ENCODE measurements at places on chromosomes 5 and 9. TPM values are rescaled to one million over a fixed set of nuclear protein-coding genes. Genes with fewer than 3 reads are reported as not detected.

C1QTNF2 gene
- not detected for total RNA-seq

HABP4 gene
- total RNA-seq: 5.0 TPM

ORM2 gene
- not detected for total RNA-seq

TAL2 gene
- total RNA-seq: not detected

MYOZ3 gene
- total RNA-seq: not detected

NR2F1-AS1 gene
- total RNA-seq: not detected

OLFML2A gene
- total RNA-seq: not detected

GMCL2 gene
- not detected for total RNA-seq

TLN1 gene
- 362 TPM for total RNA-seq

SCGB3A2 gene
- not detected for total RNA-seq

CACFD1 gene
- total RNA-seq: 1.3 TPM

AMBP gene
- total RNA-seq: not detected

GABRA1 gene
- total RNA-seq: not detected

GRCh38 chr9:116237456-116237855, 83.9 kb downstream of the PAPPA start:
- no peak for DNase-seq

DNA sequence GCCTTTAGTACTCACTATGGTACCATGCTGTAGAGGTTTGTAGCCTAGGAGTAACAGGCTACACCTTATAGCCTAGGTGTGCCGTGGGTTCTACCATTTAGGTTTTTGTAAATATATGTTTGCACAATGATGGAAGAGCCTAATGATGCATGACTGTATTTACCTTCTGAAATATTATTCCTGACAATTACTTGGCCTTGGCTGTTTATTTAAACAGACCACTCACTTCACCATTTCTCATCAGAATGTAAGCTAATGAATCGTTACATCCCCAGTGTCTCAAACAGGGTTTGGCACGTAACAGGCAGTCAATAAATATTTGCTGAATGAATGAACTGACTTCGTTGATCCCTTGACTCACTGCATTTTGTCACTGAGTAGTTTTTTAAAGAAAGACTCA, 93.1 kb downstream of the MED27 start:
- DNase-seq: no peak

- no peak for DNase-seq
These were observed 3.4 kb upstream of the DCTN4 start for GRCh38 chr5:150762211-150762610.

DNA sequence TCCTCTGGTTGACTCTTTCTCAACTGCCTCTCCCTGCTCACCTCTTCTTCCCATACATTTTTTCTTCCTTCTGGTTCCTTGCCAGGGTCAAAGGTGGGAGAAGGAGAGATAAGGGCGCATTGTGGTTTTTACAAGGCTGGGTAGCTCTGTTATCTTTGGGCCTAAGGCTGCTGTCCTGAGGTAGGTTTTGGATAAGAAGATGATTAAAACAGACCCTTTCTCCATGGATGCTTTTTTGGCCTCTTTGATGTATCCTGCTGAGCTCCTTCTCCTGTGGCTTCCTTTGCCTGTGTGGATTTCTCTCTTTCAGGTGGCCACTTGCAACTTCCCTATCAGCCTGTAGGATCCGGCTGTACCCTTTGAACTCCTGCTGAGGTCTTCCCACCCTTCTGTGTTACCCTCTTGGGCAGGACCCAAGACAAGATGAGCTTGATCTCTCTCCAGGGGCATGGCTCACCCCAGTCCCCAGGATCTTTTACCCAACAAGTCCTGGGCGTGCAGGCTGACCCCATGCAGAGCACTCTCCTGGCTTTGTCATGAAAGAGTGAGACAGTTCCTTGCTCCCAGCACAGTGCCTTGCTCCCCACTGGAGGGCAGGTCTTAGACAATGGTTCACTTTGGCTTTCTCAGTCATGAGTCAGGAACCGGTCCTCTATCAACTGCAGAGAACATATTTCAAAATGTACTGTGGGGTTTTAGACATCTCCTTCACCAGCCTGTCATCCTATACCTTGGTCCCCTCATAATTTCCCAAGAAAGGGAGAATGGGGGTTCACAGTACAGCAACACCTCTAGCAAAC, 197.9 kb downstream of the TLE4 start:
- no peak for DNase-seq

GRCh38 chr9:134167530-134167931, 3.2 kb upstream of the RNU6ATAC start:
- DNase-seq: no peak

- DNase-seq: no peak
These were observed 41.4 kb downstream of the CDC42SE2 start for GRCh38 chr5:131305138-131305689.

GRCh38 chr5:127098241-127098640, 24.9 kb upstream of the C5orf63 start:
- DNase-seq: no peak

DNA sequence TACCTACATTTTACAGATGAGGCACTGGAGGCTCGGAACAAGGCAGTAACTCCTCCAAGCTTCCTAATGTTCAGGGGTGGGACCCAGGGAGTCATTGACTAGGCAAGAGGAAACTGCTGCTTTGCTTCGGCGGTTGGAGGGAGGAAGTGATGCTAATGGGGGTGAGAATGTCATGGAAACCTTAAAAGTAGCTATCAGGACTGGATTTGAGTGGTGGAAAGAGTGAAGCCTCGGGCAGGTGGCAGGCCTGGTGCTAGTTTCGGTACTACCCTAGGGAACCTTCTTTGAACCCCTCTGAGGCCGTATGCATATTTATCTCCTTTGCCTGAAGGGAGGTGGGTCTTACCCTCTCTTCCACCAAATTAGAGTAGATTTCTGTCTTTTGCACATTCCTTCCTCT, 1.6 kb downstream of the BSPRY start:
- no peak for DNase-seq

DNA sequence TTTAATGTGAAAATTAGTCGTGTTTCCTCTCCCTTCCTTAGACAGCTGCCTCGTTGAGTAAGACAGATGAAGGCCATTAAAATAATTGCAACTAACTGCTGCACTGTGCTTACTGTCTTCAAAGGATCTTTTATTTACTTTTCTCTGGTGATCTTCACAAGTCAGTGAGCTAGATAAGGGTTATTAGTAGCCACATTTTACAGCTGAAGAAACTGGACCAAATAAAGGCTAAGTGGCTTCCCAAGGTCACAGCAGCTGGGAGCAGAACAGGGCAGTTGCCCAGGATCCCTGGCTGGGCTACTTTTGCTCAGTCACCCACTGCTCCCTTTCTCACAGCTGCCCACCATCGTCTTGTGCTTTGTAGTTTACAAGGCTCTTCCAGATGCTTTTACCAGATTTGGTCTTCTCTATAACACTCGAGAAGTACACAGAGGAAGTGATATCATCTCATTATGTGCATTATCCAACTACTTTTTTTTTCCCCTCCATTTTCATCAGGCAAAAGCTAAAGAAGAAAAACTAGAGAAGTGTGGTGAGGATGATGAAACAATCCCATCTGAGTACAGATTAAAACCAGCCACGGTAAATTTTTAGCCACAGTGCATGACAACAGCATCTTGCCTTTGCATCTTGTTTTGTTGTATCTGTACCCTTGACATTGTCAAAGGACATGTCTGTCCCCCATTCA, 61.8 kb downstream of the ERAP1 start:
- no peak for DNase-seq

DNA sequence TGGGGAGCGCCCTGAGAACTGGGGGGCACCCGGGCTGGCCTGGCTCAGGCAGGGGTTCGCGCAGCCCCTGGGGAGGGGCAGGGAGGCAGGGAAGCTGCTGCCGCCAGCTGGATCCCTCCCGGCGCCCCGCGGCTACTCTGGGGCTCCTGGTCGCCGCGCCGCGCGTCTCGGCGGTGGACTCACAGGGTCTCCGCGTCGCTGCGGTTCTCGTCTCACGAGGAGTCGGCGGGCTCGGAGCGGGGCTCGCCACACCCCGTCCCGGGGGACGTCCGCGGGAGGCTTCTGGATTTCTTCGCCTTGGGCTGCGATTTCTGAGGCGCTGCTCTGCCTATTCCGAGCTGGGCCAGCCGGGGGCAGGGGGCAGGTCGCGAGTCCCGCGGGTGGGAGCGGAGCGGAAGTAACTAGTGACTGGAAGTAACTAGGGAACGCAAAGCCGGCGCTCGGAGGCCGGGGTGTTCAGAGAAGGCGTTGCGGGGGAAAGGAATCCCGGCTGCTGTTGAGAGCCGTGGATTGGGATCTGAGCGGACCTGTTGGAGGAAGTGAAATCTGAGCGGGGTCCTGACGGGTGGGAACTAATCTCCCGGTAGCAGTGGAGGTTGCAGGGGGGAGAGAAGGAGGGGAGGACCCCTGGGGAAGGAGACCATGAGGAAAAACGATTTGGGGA, 511 bp downstream of the CYSTM1 start:
- DNase-seq: peak; percentile 70

DNA sequence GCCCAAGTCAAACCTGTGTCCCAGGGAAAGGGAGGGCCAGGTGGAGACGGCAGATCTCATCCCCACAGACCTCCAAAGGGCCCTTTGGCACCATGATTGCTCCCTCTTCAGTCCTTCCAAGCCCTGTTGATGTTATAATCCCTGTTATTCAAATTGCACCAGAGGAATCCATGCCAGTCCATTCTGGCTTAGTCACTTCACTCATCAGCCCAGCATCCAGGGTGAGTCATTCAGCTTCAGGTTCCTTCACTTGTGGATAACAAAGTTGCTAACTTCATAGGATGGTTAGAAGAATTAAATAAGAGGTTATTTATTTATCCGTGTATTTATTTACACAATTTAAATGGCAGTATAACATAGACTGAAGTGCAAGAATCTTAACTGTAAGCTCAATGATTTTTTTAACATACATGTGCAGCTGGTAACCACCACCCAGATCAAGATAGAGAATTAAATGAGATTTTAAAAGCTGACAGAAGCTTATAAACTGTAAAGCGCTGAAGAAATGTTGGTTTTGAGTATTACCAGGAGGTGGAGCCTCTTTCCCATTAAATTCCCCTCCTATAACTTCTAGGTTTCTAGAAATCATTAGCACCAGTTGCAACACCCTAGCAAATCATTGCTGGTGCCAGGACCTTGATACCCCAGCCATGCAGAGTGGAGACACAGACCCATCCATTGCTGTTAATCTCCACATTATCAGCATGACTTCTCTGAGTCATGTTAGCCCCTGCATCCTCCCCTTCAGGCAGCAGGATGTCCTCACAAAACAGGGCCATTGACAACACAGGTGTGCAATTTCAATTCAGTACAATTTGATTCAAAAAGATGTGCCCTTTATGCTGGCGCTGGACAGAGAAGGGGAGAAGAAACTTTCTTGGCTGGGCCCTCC, 77.4 kb downstream of the SEC61B start:
- no peak for DNase-seq

GRCh38 chr9:129569502-129570449, 51.1 kb downstream of the C9orf50 start:
- DNase-seq: no peak

GRCh38 chr9:114140850-114141249, 14.5 kb upstream of the COL27A1 start:
- no peak for DNase-seq

DNA sequence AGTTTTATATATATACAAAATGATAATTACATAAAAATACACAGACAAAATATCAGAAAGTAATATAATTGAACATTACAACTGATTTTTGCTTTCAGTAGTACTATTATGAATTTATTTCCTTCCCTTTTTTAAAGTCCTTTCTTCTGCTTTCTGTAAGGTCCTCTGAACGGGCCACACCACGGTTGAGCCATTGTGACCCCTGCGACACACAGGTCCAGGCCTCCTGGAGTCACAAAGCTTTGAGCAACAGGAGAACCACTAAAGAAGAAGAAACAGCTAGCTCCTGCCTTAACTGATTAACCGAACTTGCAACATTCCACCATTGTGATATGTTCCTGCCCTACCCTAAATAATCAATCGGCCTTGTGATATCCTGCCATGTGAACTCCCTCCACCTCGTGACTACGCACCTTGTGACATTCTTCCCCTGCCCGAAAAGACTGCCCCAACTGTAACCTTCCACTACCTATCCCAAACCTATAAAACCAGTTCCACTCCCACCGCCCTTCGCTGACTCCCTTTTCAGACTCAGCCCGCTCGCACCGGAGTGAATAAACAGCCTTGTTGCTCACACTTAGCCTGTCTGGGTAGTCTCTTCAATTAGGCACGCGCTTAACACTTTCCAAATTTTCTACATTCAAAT, 375.0 kb upstream of the RFX3 start:
- DNase-seq: no peak

GRCh38 chr5:118791926-118792734, 196.2 kb downstream of the DTWD2 start:
- DNase-seq: peak; percentile 28
